DMS53 (cell line): ENCODE measurements at places on chromosomes 16 and 17.

- DNase-seq = no peak
Measured at GRCh38 chr16:80992676-80993293, 13.9 kb downstream of the CMC2 start.

- no peak for DNase-seq
Measured at GRCh38 chr17:5225668-5226457, 8.8 kb downstream of the SCIMP start.

DNA sequence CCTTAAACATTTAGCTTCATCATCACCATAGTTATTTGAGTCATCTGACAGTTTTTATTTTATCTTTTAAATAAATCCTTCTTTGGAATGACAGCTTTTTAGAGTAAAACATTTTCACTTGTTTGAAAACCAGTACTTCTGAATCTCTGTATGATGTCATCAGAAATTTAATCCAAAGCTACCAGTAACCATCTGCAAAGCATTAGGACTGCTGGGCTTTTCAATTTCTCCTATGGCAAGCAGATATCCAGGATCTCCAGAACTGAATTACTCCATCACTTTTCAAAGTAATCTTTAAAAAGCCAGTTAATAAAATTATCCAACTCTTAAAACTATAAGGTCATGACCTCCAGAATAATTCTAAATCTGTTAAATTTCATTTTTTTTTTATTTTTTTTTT is 51.5 kb downstream of the CHCT1 start:
- DNase-seq = no peak

- DNase-seq = no peak
Measured at GRCh38 chr16:84720177-84720579, 20.4 kb downstream of the USP10 start.

DNA sequence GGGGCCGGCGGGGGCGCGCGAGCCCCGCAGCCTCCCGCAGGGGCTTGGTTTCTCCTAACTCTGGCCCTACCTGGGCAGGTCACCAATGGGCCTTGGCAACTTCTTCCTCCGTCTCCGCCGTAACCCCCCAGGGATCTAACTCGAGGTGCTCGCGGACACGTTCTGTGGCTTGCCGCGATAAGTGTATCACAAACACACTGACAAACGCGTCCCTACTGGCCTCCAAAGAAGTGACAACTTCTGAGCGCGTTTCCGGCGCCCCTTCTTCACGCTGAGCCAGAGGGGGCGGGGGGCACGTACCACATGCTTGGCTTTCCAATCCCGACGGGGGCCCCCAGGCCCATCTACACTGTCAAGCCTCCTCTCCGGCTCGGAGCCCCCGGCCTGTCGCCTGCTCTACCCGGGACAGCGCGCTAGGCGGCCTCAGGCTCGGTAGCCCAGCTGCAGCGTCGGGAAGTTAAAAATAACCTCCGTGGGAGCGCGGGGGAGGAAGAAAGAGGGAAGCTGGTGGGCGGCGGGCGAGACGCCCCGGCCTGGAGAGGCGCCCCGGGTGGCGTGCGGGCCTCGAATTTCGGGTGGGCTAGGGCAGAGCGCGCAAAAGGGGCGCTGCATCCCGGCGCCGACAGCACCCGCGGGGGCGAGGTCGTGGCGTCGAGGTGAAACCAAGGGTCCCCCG is 725 bp upstream of the SPHK1 start:
- peak; percentile 79 for DNase-seq
